GM13977 (cell line): ENCODE measurements at places on chromosomes 1 and 21.

- DNase-seq = no peak
Measured at GRCh38 chr1:45116340-45116739, 90.1 kb downstream of the ZSWIM5 start.

DNA sequence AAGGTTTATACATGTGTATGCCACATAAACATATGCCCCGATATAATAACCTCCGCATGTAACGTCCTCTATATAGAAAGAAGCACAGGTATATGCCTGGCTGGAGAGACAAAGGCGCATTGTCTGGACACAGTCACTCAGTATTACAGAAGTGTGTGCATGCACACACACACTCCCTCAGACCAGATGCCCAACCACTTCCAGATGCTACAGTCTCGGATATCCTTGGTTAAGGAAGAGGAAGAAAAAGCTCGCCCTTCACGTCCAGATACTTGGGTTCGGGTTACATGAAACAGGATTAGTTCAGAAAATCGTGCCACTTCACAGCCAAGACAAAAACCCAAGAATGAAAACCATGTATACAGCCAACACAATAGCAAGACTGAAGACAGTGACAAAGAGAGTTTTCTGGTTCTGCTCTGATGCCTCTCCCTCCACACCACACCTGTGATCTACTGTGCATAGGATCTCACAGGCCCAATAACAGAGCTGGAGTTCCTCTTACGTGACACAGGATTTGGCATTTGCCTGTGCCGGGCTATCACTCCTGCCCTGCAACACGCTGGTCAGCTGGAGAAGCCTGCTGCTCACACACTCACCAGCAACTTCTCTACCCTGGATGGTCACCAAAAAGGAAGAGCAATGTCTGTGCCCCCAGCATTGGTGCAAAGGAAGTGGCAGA, 75.0 kb downstream of the SSBP3 start:
- DNase-seq = no peak

DNA sequence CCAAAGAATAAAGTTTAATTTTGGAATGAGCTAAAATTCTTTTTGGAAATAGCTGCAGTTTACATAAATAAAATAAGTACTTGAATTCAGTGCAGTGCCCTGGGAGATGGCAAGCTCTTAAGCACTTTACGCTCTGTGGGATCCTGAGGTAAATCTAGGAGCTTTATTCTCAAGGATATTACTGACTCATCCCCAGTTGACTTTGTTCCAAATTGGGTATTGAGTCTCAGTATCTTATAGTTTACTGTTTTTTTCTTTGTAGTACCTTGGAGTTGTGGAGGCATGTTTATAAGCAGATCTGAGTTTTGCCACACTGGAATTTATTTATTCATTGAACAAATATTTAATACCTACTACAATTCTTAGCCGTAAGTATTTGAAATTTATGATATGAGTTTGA, 27.4 kb upstream of the HRNR start:
- no peak for DNase-seq

GRCh38 chr1:61119085-61119484, 36.7 kb downstream of the NFIA start:
- no peak for DNase-seq

- no peak for DNase-seq
Measured at GRCh38 chr1:167713330-167714081, 8.3 kb upstream of the MPZL1 start.

DNA sequence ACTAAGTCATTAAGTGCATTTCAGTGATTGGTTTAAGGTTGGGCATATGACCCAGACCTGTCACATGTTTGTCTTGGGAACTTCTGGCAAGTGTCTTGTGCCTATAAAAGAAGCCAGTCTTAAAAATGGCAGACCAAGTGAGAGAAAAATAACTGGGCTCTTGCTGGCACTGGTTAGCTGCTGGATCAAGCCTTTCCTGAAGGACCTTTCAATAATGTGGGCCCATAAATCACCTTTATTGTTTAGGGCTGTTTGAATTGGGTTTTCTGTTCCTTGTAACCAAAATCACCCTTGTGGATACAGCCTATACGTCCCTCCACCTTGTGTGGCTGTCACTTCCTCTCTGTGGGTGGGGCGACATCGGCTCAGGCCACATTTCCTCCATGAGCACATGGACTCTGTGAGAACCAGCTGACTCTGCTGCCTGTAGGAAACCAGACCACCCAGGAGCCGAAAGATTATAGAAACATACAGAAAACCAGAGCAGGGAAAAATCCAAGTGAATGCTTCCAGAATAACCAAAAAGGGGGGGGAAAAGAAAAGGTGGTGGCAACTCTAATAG, 25.6 kb upstream of the WNT4 start:
- no peak for DNase-seq

DNA sequence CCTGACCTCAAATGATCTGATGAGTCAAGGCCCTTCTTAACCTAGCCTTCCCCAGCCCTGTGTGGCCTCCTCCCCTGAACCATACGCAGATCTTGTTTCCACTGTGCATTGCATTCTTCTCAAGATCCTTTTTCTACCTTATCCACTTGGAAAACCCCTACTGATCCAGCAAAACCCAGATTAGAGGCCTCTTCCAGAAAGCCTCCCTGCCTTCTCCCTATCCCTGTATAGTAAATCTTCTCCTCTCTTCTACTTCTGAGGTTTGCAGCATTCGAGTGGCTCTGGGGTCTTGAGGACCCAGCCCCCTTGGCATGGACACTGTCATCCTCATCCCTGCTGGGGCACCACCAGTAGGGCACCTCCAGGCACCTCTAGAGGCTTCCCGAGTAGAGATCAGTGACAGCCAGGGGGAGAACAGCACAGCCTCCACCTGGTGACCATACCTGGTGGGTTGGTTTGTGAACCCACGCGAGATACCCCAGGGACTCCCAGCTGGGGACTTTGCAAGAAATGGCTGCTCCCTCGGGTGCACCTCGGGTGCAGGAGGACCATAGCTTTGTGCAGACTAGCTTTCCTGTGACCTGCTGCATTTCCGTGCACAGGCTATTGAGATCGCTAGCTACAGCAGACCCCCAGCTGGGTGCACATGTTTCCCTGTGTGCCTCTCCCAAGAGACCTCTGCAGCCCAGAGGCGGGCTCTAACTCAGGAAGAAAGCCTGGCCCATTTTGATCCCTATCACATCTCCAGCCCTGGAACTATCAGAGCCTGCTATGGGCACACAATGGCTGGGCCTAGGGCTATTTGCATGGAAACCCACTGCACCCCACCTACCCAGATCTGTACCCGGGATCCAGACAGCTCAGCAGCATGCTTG, 34.2 kb downstream of the MATN1 start:
- DNase-seq = no peak
